GM23248 (cell line): ENCODE measurements at places on chromosomes 4 and X.
A peak's percentile ranks its signal among the peaks of the same experiment; 100 is the strongest.

- peak; percentile 40 for DNase-seq
These were observed 14.2 kb upstream of the OSTC start for GRCh38 chr4:108636246-108636645.

DNA sequence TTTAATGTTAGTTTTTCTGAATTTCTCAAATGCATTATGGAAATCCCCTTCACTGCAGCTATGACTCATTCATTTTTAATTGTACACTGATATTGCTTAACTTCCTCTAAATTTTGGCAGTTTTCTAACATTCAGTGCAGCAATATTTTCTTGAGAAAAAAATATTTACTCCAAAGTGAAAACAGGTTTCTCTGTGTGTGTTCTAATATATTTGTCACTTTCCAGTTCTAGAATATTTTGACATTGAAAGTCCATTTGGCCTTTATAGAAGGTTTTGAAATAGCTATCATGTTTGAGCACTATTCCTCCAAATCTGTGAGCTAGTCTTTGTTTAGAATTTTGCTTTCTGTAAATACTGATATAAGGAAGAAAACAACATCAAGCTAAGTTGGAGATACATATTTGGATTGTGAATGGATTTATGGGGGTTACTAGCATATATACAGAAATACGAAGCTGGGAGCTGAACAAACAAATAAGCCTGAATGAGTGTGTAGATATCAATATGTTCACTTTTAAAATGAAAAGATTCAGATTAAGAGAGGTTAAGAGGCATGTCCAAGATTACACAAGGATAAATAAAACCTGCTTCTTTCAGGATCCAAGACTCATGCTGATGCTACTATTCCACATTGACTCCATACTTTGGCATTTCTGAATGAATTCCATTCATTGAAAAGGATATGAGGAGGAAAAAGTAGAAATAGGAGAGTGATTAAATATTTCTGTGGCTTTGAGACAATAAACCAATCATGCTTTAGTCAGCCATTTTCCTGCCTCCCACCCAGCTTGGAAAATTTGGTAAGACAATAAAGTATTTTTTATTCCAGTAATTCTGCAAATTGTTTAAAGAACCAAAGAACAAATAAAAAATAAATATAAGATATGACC is 57.3 kb upstream of the SLIT2 start:
- peak; percentile 90 for DNase-seq

DNA sequence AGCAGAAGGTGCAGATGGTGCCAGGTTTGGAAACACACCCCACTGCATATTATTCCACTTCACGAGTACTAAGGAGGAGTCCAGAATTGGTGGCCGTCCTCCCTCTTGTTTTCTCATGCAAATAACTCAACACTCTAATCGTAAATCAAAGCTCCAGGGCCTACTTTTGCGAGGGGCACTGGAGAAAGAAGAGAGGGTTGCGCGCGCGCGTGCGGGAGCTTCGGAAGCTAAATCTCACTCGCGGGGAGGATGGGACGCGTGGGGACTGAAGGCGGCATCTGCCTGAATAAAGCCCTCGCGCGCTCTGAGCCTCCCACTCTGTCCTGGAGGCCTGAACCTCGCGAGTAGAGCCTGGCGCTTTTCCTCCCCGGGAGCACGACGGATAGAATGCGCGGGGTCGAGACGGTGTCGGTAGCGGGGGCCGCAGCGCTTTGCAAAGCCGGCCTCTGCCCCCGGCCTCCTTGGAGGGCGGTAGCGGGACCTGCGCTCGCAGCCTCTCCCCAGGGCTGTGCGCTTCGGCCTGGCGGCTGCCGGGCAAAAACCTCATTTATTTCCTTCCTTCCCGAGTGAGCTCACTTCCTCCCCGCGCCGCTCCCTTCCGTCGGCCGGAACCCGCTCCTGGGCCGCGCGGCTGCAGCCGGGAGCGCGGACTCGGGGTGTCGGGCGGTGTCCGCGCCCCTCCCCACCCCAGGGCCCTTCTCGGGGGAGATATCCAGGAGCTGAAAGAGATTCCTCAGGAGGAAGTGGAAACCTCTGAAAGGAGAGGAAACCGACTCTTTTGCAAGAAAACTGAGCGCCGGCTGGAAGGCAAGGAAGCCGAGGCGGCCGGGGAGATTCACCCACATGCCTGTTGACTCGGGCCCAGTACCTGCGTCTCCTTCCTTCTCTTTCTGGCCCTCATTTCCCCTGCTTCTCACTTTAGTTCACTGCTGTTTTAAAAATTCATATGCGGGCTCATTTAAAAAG is 20.7 kb downstream of the HAND2 start:
- DNase-seq, result peak; percentile 86

GRCh38 chr4:69894721-69895120 is 34.8 kb upstream of the SULT1E1 start:
- no peak for DNase-seq

- DNase-seq, result peak; percentile 82
These were observed 36.1 kb downstream of the EVC start for GRCh38 chr4:5746829-5747737.

DNA sequence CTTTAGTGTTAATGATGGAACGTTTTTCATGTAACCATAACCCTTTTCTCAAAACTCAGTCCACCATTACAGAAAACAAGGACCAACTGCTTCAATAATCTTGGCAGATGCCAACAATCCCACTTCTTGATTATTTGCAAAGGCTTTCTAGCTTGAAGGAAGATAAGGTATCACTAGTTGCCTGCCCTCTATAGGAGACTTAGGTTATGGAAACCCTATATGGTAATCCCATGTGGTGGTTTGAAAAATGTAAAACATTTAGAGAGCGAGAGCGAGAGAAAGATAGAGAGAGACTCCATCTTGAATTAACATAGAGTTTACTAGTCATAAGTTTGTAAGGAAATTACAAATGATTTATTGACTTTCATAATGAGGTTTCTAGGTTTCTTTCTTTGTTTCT is 1627.5 kb upstream of the TENM3 start:
- DNase-seq, result no peak

- no peak for DNase-seq
These were observed 831.6 kb upstream of the NDST4 start for GRCh38 chr4:115945026-115945425.

- no peak for DNase-seq
These were observed 206.2 kb downstream of the CRLF2 start for GRCh38 chrX:1006156-1006730.

DNA sequence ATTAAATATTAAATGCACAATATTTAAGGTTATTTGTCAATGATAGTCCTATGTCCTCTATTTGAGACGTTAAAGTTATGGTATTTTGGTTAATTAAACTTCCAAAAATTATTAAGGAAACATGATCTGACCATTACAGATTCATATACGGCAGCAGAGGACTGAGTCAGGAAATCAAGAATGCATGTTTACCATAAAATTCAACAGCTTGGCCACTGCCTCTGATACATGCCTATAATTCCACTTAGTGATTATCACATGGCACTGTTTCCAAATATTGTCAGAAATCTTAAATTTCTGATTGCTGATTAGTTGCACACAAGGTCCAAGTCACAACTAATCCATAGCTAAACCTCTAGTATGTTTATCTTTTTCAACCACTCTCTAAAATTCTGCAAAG is 232.2 kb upstream of the UGT8 start:
- DNase-seq, result no peak

DNA sequence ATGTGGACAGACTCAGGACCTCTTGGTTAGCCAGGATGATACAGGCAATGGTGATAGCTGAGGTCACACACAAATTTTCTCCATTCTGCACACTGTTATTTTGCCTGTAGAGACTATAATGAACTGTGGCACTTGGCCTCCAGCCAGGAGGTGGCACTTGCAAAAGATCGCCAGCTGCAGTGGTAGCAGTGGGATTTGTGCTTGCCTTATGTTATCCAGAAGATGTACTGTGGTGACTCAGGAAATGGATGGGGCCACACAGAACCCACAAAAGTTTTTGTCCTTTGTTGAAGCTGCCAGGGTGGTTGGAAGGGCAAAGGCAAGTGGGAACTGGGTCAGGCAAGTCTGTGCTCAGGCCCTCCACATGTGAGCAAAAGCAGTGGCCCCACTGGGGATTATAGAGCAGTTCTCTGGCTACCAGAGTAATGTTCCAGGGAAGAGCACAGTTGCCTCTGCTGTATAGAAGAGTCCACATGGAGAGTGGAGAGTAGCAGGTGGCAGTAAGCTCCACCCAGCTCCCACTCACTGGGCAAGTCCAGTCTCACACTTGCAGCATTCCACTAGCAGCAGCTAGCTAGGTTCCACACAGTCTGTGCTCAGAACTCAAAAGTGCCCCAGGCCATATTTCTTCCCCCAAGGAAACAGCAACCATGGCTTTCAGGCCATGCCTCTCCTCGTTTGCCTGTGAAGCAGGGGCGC is 5.9 kb upstream of the C4orf17 start:
- DNase-seq, result no peak

GRCh38 chrX:18938710-18939109 is 45.2 kb downstream of the PHKA2 start:
- DNase-seq, result no peak

DNA sequence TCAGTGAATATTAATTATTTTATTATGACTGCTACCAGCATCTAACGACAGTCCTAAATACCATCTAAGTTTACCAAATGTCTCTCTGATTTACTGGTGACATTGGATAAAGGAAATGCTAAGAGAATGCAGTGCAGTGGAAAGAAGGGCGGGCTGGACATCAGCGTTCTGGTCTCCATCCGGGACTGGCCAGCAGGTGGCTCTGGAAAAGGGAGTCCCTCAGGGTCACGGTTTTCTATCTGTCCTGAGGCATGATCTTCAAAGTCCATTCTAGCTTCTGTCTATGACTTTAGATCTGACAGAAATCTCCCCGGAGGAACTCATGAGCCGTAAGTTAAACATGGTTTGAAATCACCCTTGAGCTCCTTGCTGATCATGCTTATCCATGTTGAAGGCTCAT is 3.3 kb downstream of the TRIM2 start:
- DNase-seq, result peak; percentile 33

DNA sequence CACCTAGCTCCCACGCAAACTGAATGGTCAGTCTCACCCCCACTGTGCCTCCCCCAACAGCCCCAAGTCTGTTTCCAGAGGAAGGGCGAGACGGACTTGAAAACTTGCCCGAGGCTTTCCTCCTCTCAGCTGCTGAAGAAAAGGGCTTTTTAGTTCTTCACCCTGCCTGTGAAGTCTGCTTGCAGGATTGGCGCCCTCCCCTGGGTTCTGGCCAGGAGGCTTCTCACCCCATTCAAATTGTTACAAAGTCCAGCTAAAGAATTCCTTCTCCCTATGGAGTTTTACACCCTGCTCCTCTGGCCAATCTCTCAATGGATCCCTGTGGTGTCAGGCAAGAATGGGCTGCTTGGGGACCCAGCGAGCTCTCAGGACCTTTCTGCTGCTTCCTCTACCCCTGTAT is 241.0 kb downstream of the AFF2 start:
- DNase-seq, result no peak

- no peak for DNase-seq
These were observed 56.0 kb downstream of the ZNF827 start for GRCh38 chr4:145882604-145883003.

GRCh38 chr4:30429813-30430761 is 290.1 kb upstream of the PCDH7 start:
- peak; percentile 65 for DNase-seq

DNA sequence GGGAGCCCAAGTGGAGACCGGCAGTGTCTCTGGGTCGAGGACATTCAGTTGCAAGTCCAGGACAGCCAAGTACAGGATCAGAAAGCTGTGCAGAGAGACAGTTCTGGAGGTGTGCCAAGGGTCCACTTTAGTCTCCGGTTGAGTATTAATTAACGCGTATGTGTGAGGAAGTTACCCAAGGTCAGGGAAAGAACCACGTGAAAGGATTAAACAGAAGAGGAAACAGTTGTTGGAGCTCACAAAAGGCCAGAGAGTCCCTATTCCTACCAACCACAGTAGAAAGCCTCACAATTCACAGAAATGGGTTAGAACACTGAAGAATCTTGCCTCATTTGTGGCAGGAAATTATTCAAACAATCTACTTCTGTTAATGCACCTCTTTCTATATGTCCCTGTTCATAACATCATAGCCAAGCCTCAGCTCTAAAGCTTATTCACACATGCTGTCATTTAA is 17.9 kb upstream of the NSUN7 start:
- DNase-seq, result no peak

GRCh38 chr4:16082426-16083240 is 1.2 kb downstream of the PROM1 start:
- peak; percentile 25 for DNase-seq

- DNase-seq, result no peak
These were observed 6.2 kb downstream of the CSF2RA start for GRCh38 chrX:1274786-1275185.

DNA sequence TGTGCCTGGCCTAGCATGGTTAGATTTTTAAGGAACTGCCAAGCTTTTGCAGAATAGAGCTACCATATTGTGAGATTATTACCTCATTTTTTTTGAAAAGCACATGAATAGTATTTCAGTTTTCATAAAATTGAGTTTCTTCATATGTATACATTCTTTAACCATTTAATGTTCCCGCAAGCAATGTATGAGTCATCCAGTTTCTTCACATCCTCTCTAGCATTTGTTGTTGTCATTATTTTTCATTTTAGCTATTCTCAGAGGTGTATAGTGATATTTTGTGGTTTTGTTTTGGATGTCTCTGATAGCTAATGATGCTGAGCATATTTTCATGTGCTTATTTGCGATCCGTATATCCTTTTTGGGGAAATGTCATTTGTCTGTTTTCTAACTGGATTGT is 74.9 kb downstream of the GLUD2 start:
- DNase-seq, result no peak

- no peak for DNase-seq
These were observed 225.2 kb downstream of the ADGRL3 start for GRCh38 chr4:61425315-61425714.

DNA sequence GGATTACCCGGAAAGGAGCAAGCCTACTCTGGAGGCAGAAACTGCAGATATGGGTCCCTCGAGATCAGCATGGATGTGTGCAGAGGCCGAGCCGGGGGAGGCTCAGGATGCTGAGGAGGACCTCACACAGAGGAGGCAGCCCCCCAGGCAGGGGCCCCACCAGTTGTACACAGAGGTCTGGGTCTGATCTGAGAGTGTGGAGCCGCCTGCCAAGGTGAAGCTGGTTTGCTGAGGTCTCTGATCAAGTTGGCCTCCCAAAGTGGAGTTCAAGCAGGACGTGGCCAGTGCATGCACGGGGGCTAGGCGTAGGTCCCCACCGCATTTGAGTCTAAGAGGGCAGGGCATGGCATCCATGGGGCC is 35.0 kb downstream of the ACOX3 start:
- DNase-seq, result no peak

- DNase-seq, result peak; percentile 88
These were observed 81.9 kb upstream of the QRFPR start for GRCh38 chr4:121462660-121463261.

GRCh38 chr4:27835851-27836250 is 975.2 kb downstream of the STIM2 start:
- DNase-seq, result no peak
